ENCODE measurements at places on chromosomes 5 and 9.

- DNase-seq: peak; percentile 49
Measured at GRCh38 chr5:68562308-68562707, 346.8 kb downstream of the PIK3R1 start.

DNA sequence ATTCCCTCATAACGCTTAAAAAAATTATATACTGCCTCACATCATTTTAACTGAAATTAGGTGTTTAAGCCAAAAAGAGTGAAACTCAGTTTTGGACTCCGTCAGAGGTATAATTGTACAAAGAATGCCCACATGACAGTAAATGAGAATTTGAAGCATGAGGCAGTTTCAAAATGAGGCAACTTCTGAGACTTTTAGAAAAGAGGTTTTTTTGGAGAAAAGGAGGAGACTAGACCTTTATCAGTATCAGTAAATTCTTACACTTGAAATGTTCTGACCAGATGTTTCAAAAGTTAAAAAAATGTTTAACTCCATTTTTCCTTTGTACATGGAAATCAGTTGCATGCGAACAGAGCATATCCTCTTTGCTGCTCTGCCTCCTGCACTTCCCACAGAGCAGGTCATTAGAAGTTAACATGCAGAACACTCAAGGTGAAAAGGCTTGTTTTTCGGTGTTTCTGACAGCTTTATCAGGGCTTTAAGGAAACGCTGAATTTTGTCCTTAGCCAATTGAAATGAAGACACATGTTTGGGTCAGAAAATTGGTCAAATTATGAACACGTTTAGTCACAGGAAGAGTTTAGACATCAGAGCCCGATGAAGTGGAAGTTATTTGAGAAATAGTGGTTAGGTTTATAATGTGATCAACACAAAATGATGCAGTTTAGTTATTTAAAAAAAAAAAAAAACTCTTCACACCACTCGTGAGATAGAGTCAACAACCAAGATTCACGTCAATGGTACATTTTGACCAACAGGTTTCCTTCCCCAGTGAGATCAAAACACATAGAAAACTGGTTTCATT, 59.5 kb downstream of the PIK3R1 start:
- DNase-seq: no peak

DNA sequence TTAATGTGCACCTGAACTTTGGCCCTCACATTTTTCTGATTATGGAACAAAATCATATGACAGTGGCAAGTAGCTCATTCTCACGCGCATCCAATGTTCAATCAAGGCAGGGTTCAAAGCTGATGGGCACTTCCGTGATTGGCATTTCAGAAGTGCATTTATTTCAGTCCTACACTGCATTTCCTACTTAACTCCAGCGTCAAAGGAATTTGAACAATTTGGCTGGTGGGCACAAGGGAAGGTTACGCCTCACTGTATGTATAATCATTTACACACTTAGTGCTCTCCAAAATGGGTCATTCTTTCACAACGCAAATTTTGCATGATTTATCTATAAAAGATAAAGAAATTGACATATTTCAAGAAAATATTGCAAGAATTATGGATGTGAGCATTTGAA, 167.9 kb upstream of the VLDLR start:
- DNase-seq: no peak

DNA sequence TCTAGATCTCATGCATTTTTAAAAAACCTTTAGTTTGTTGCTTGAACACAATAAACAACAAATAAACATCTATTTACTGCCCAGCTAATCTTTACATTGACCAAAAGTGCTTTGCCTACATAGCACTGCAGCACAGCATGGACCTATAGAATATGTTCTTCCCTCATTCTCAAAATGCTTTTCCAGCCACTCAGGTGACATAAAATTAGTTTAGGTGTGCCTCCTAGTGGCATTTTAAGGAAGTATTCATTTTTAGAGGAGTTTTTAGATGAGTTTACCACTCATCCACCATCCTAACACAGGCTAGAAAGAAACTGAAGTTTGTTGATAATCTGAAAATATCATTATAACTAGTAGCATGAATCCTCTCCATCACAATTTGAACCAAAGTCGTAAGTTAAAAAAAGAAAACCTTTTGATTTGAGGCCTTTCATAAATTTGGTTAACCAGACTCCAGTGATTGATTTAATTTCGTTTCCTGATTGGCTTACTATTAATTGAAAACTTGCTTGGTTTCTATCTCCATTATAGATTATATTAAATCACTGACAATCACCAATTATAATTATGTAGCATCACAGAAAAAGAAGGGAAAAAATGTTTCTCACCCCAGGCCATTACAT, 12.6 kb downstream of the PLGRKT start:
- no peak for DNase-seq

DNA sequence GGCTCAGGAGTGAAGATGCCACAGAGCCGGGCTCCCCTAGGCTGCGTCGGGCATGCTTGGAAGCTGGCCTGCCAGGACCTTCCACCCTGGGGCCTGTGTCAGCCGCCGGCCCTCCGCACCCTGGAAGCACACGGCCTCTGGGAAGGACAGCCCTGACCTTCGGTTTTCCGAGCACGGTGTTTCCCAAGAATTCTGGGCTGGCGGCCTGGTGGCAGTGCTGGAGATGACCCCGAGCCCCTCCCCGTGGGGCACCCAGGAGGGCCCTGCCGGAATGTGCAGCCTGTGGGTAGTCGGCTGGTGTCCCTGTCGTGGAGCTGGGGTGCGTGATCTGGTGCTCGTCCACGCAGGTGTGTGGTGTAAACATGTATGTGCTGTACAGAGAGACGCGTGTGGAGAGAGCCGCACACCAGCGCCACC, 113.1 kb downstream of the RXRA start:
- DNase-seq: no peak

DNA sequence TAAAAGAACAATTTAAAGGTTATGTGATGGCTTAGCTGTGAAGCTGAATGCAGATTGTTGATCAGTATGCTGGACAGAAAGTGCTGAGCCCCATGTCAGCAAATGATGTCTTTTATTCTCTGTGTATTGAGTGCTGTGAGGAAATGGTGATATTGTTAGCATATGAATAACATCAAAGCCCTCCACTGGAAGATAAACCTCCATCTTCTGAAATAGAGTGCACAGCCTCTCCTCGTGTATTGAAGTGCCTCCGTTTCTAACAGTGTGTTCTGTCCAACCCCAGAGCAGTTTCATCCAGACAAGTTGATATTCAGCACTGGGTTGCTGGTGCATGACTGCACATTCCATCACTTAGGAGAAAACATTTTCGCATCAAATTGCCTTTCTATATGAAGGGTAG, 242.9 kb downstream of the CSNK1G3 start:
- DNase-seq: no peak

- DNase-seq: no peak
Measured at GRCh38 chr5:2112173-2113025, 229.7 kb upstream of the IRX4 start.

- peak; percentile 38 for DNase-seq
Measured at GRCh38 chr5:78621291-78621738, 27.3 kb downstream of the LHFPL2 start.

GRCh38 chr9:137383081-137383783, 39.7 kb downstream of the EXD3 start:
- peak; percentile 97 for DNase-seq

GRCh38 chr5:56100439-56101176, 105.8 kb upstream of the IL6ST start:
- no peak for DNase-seq

GRCh38 chr5:173669483-173669882, 53.0 kb upstream of the BOD1 start:
- no peak for DNase-seq

GRCh38 chr9:98809311-98810101, 2.0 kb downstream of the GALNT12 start:
- DNase-seq: peak; percentile 41

- no peak for DNase-seq
Measured at GRCh38 chr9:33468797-33469621, 4.7 kb downstream of the NOL6 start.

DNA sequence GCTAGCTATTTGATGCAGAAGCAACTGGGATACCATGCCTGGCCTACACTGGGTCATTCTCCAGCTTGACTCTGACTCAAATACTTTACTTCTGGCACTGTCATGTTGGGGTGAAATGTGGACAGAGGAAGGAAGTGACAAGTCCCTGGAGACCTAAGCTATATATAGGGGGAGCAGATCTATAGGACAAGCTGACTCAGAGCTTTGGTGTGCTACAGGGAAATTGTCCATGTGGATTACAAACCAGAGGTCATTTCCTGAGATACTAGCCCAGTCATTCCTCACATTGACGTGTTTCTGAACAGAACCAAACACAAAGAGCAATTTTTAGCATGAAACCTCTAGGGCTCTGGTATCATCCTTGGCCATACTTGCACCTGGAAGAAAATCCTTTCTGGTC, 531.6 kb upstream of the CLINT1 start:
- DNase-seq: no peak

- no peak for DNase-seq
Measured at GRCh38 chr5:116629168-116629567, 54.5 kb upstream of the SEMA6A start.

DNA sequence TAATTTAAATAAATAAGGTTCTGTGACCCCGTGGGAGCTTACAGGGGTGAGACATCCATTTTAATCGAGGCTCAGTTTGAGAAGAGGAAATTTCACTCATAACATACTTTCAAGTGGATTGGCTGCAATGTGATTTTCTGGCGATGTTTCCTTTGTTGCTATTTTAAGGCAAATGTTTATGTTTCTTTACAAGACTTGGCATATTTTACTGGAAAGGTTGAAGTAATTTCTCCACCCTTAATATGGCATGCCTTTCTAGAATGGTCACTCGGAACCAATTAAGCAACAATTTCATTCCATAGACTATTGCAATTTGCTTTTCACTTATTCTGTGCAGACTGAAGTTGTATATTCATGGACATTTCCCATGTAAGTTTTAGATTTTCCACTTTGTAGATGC, 438.0 kb upstream of the WWC1 start:
- no peak for DNase-seq

GRCh38 chr9:78023003-78023741, 8.4 kb downstream of the GNAQ start:
- no peak for DNase-seq

DNA sequence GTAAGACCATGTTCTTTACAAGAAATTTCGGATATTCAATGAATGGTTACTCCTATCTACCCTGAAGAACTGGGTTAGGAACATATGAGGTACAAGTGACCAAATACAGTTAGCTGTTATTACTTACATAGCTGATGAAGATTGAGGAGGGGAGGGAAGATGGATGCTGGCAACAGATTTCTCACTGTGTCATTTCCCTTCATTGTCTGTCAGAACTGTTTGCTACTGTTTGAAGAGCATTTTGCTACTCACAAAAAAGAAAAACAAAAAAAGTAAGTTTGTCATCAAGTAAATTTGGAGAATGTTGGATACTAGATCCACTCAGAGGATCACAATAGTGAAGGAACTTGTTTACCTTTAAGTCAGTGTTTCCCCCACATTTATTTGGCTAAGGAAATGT, 53.7 kb downstream of the ENC1 start:
- DNase-seq: no peak
